ENCODE measurements at places on chromosomes 13 and 19.

DNA sequence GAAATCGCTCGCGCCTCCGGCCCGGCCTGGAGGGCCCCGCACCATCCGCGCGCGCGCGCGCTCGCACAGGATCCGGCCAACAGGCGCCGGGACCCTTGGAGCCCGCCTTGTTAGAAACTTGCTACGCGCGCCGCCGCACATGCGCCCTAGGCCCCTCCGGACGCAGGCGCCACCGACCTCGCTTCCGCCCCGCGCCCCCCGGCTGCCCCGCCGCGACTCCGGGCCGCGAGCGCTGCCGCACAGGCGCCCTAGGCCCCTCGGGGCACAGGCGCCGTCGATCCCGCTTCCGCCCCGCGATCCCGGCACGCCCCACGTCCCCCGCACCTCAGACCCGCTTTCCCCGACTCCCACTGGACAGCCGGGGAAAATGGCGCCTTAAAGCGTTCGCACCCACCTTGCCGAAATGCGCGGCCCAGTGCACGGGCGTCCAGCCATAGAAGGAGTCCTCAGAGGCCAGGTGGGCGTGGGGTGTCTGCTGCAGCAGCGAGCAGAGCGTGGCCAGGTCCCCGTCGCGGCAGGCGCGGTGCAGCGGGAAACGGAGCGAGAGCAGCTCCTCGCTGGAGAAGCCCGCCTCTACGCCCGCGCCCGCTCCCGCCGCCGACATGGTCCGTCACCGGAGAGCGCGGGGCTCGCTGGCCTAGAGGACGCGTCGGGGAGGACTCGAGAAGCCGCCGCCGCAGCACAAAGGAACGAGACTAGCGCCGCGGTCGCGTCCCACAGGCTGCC, 375 bp downstream of the ANKRD10 start:
- DNase-seq = peak; percentile 84

DNA sequence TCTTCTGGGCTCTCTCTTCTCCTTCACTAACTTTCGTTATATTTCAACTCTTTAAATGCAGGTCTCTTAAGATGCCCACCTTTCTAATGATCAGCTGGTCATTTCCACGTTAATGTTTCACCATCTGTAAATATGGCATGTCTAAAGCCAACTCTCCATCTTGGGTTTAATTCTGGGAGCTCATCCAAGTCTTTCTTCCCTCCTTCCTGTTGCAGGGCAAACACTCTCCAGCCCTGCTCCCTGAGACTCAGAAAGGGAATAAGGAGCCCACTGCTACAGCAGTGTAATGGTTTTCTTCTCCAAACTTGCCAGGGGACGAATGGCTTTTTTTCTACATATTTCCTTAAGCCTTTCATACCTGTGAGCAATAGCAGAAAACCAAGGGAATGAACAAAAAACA, 73.3 kb upstream of the SOX1 start:
- peak; percentile 9 for DNase-seq

DNA sequence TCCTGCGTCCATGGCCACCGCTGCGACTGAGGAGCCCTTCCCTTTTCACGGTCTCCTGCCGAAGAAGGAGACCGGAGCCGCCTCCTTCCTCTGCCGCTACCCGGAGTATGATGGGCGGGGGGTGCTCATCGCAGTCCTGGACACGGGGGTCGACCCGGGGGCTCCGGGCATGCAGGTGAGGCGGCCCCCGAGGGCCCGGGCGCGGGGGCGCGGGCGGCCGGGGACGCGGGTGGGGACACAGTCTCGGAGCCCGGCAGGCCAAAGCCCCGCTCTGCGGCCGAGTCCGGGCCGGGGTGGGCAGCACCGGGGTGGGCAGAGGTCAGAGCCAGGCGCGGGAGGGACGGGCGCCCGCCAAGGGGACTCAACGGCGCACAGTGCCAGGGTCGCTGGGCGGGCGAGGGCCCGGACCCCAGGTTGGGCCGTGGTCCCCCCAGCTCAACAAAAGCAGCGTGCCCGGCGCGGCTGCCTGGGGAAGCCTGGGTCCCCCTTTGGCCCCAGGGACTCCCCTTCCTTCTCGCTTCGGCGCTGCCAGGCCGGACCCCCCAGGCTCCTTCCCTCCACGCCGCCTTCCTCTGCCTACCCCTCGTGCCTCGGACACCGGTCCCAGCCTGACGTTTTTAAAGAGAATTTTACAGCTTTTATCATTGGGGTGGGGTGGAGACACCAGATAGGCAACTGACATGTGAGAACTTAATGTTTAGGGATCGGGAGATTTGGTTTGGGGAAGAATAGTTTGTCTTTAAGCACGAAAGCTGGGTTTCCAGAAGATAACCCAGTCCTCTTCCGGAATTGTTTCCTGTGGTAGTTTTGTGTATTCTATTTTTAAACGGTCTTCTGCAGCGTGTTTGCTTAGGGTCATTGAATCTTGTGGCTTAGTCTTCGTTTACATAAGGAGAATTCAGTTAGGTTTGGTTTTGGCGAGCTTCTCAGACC, 509 bp downstream of the TPP2 start:
- no peak for DNase-seq

DNA sequence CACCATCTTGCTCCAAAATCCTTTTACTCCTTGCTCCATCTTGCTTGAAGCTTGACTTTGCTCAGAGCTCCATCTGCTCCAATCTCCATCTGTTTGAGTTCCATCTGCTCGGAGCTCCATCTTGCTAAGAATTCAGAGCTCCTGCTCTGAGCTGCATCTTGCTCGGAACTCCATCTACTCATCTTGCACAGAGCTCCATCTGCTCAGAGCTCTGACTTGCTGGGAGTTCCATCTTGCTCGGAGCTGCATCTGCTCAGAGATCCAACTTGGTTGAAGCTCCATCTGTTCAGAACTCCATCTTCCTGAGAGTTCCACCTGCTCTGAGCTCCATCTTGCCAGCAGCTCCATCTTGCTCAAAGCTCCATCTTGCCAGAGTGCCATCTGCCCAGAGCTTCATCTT, 80.6 kb upstream of the ZNF98 start:
- DNase-seq = no peak

DNA sequence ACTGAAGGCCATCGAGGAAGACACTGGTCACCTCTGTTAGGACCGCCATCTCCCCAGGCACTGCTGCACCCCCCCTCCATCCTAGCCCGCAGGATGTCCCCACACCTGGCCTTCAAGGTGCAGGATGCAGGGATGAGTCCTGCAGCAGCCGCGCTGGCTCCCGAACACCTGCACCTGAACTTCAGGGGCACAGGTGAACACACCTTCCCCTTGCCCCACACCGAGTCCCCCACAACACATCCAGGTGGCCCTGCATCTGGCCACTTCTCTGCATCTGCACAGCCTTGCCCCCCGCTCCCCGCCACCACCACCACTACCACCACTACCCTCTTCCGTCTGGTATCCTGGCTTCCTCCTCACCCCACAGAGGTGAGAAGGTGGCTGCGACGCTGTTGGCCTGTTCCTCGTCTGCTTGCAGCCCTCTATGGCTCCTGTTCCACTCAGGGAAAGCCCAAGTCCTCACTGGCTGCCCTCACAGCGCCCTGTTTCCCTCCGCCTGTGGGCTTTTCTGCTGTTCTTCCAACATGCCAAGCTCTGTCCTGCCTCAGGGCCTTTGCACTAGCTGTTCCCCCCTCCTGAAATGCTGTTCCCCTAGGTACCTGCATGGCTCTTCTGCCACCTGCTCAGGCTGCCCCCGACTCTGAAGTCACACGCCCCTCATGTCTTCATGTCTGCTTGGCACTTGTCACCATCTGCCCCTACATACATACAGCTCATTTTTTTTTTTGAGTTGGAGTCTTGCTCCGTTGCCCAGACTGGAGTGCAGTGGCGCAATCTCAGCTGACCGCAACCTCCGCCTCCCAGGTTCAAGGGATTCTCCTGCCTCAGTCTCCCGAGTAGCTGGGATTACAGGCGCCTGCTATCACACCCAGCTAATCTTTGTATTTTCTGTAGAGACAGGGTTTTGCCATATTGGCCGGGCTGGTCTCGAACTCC, 1.4 kb upstream of the CERS1 start:
- DNase-seq = no peak

GRCh38 chr19:6737284-6737872, at the start of gene GPR108:
TSS of gene GPR108 (minus strand) at chr19:6737580. CDS start at chr19:6737576, 4 bp downstream.
- DNase-seq = peak; percentile 100

GRCh38 chr19:14694641-14695266, 4.9 kb downstream of the ZNF333 start:
- DNase-seq = no peak

DNA sequence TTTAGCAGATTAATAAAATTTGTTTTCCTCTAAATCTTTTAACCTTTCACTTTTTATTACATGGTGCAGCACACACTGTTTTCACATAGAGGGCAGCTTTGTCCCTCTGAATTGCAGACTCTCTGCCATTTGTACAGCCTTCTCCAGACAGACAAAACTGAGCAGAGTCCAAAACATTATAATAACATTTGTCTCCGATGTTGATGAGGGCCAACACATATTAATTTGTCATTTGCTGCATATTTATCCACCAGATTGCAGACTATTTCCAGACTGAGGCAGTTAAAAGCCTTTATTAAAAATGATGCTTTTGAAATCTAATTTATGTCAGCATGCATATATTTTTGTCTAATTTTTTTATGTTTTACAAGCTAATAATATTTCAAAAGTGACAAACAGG, 1251.9 kb upstream of the SLC10A2 start:
- DNase-seq = peak; percentile 40

DNA sequence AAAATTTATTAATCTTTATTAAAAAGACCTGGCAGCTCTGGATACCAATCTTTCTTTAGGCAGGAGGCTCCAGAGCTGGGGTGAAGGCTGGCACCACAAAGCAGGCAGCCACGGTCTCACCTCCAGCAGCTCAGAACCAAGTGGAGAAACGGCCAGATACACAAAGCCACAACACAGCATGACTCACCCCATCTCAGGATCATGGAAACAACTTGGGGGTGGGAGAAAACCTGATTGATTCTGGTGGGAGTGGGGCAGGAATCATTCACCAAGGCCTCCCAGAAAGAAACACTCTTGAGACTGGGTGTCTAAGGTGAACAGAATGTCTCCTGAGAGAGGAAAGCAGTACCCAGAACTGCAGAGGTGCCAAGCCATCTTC, 64.2 kb downstream of the CRYL1 start:
- DNase-seq = no peak

- DNase-seq = peak; percentile 30
Measured at GRCh38 chr19:843180-843835, 2.5 kb downstream of the PRTN3 start.

DNA sequence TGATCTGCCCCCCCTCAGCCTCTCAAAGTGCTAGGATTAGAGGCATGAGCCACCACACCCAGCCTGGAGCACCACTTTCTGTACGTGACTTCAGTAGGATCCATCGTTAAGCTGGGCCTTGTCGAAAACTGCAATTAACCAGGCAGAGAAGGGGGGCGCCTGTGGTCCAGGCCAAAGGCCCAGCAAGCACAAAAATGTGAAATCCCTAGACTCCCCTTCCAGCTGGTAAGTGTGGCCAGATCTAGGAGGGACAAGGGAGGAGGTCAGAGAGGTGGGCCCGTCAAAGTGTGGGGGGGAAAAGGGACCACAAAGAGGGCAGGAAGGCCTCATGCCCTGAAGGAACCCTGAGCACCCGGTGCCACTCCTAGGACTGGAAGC, 13.8 kb downstream of the DDX39A start:
- no peak for DNase-seq

GRCh38 chr19:32269831-32270230, 75.6 kb upstream of the ZNF507 start:
- peak; percentile 1 for DNase-seq

GRCh38 chr13:85501616-85502015, 297.6 kb downstream of the SLITRK6 start:
- DNase-seq = no peak

GRCh38 chr13:99376132-99376531, 68.9 kb upstream of the GPR183 start:
- DNase-seq = no peak

DNA sequence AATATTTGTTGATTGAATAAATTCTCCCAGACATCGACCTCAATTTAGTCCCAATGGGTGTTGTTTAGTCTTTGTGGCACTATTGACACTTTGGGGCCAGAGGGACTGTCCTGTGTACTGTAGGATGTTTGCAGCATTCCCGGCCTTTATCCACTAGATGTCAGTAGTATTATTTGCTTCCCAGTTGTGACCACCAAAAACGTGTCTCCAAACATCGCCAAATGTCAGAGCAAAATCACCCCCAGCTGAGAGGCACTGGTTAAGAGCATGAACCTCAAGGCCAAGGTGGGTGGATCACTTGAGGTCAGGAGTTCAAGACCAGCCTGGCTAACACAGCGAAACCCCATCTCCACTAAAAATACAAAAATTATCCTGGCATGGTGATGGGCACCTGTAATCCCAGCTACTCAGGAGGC, 15.4 kb downstream of the NLRP12 start:
- DNase-seq = no peak

DNA sequence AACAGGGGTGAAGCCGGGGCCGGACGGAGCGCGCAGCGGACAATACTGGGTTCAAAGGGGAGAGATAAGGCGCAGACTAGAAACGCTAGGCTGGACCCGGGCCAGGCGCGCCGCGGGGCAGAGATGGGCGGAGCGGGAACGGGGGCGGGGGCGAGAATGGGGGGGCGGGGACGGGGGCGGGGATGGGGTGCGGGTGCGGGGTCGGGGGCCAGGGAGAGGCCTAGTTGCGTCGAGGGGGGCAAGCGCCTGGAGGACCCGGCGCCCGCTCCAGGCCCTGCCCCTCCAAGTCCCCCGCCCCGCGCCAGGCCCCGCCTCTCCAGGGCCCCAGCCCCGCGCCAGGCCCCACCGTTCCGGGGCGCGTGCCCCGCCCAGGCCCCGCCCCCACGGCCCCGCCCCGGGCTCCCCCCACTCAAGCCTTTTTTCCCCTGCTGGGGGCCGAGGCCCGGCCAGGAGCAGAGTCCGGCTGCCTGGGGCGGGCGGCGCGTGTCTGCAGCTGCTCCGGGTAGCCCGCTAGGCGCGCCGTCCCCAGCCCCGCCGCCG, at the start of gene CERS4:
TSS of gene CERS4 (plus strand) at position 449 of the 540 bp plus-strand sequence. CDS start 41,707 bp downstream, outside the sequence.
- DNase-seq = peak; percentile 60

DNA sequence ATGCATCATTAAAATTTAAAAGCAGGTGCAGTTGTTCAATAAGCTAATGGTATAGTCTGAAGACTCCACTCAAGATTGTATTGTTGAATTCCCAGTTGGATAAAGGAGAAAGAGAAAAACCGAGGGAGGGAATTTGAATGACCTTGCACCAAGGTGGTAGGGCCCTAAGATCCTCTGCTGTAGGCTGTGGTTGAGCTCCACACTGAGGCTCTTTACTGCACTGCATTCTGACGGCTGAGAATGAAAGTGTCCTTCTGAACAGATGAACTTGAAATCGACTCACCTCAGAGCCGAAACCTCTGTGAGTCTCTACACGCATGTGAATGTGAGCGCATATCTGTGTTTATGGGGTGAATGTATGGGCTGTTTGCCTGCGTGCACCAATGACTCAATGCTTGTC, 388.9 kb upstream of the DACH1 start:
- peak; percentile 22 for DNase-seq

All from NCI-H1105 treated with DMSO at 0.1 percent for 48 hours (cell line).